Effector memory CD8-positive, alpha-beta T cell (primary cell): ENCODE measurements at places on chromosomes 2 and 18.

GRCh38 chr18:48949050-48949605 lies 1.6 kb downstream of the SMAD7 start:
- DNase-seq: peak; percentile 59

- DNase-seq: no peak
These were observed 104.5 kb upstream of the SH3BP4 start for GRCh38 chr2:234847364-234847635.

DNA sequence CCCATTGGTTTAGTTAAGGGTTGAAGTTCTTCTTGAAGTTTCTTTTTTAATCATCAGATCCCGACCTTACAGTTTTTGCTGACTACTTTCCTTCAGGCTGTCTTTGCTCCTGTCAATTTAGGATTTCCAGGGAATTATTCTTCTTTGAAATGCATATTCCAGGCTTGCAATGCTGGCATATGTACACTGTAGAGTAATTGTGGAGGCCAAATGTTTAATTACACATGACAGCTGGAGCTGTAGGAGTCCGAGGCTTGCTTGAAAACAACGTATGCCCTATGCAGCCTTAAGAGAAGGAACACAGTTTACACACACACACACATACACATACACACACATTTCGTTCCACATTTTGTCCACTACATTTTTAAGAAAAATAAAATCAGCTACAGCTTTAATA lies 602.3 kb downstream of the TMEM182 start:
- DNase-seq: no peak

GRCh38 chr2:162074928-162075688 lies 1.1 kb upstream of the DPP4 start:
- no peak for DNase-seq

- DNase-seq: no peak
These were observed 31.8 kb upstream of the COL6A3 start for GRCh38 chr2:237445611-237446337.

DNA sequence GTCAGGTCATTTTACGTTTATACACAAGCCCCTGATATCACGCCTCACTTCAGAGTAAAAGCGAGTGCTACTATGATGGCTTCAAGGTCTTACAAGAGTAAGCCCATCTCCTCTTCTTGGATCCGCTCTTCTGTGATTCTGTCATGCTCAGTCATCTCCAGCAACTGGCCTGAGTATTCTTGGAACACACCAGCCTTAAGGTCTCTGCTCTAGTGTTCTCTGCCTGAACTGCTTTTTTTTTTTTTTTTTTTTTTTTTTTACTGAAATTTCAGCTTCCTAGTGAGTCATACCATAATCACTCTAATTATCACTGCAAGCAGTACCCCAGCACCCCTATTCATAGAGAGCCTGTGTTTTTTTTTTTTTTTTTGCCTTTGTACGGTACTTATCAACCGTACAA lies 1228.9 kb downstream of the CNTNAP5 start:
- DNase-seq: no peak

DNA sequence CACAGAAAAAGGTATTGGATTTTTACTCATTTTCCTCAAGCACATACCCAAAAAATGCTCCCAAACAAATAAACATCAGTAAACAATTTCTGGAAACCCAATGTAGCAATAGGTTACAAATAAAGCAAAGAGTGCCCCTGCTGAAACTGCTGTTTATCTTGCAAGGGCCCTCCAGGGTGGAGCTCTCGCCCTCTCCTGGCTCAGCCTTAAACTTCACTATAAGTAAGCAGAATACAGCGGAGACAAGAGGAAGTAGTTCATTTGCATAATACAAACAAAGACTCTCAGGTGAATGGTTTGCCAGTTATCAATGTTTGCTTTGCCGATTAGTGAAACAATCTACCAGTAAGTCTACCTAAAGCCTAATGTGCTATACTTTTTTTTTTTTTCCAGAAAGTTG lies 437.6 kb downstream of the DLGAP1 start:
- DNase-seq: no peak

- no peak for DNase-seq
These were observed 25.6 kb upstream of the ZNF407 start for GRCh38 chr18:74571895-74572680.

- no peak for DNase-seq
These were observed 224.4 kb downstream of the RAB3GAP1 start for GRCh38 chr2:135276525-135276924.

DNA sequence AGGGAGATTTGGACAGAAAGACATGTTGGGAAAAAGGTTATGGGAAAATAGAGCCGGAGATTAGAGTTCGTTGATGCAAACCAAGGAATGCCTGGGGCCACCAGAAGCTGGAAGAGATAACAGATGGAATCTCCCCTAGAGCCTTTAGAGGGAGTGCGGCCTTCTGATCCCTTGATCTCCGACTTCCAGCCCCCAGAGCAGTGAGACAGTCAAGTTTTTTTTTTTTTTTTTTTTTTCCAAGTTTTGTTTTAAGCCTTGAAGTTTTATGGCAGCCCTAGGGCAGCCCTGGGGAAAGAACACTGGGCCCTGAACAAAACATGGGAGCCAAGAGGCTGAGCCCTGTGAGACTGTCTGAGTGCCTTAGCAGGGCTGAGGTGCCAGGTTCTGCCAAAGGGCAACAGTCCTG lies 6.5 kb downstream of the DGKD start:
- DNase-seq: no peak

- no peak for DNase-seq
These were observed 149.1 kb upstream of the MGAT5 start for GRCh38 chr2:134104754-134105153.

DNA sequence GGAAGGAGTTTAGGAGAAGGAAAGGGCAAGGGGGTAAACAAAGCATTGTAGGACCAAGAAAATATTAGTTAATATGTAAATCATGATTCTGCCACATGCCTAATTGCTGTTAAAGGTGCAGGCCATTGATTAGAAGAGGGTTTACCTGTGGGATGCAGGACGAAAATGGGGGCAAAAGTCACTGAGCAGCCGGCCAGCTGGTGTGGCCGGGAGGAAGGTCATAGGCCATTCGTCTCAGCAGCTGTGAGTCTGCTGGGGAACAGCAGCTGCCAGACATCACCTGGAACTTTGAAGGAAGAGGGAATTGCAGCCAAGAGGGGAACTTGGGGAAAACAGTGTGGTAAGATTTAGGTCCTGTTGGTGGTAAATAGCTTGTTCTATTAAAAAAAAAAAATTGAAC lies 184.4 kb downstream of the DYSF start:
- no peak for DNase-seq

- no peak for DNase-seq
These were observed 2.7 kb downstream of the FAM228B start for GRCh38 chr2:24125956-24126355.

DNA sequence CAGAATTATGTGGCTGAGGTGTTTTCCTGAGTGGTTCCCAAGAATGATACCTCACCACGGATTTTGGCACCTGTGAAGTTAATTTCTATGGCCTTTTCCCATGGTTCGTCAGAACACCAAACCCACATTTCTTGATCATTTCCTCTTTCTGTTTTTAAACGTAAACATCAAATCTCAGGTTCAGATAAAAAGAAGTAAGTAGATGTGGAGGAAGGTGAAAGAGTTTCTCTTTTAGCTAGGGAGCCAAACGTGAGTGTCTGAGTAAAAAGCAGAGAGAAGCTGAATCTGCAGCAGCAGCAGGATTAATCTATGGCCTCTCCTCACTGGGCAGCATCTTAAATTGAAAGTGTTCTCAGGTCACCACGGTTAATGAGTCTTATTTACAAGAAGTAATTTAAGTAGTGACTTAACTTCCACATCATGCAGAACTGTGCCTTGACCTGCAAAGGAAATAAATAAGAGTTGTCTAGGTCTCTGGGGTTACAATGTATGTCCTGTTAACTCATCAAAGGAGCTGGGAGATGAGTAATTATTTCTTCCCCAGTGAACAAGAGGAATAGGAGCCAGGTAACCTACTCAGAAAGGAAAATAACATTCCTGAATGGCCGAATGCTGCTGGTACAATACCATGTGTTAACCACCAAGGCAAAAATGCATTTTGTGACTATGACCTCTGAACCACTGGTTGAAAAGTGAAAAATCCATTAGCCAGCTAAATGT lies 139.6 kb upstream of the NETO1 start:
- DNase-seq: no peak

DNA sequence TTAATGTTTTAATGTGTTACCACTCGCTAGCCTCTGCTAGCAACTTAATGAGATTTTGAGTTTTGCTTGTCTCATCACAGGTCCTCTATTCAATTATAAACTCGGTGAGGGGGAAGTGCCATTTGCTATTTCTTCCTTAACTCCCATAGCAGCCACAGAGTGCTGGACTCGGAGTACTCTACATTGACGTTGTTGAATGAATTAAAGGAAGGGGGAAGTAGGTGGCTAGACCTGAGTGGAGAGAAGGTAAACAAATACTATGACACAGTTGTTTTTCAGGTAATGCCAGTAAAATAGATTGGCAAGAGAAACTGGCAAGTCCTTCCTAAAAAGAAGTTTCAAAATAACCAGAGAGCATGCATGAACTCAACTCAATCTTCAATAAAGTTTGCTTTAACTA lies 339.3 kb downstream of the HRH4 start:
- DNase-seq: no peak

DNA sequence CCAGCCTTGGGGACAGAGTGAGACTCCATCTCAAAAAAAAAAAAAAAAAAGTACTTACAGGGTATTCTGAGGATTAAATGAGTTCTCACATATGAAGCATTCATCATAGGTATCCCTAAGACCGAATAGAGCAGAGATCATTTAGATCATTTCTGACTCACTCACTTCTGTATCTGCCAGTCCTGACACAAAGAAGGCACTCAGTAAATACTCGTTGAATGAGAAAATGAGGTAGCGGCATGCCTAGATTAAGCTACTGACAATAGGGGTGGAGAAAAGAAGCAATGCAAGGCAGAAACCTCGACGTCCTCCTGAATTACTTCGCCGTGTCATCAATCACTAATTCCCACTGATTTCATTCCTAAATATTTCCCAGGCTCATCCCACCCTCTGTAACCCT lies 103.8 kb downstream of the GREB1L start:
- no peak for DNase-seq

- DNase-seq: no peak
These were observed 191.6 kb upstream of the ID2 start for GRCh38 chr2:8490166-8490721.

DNA sequence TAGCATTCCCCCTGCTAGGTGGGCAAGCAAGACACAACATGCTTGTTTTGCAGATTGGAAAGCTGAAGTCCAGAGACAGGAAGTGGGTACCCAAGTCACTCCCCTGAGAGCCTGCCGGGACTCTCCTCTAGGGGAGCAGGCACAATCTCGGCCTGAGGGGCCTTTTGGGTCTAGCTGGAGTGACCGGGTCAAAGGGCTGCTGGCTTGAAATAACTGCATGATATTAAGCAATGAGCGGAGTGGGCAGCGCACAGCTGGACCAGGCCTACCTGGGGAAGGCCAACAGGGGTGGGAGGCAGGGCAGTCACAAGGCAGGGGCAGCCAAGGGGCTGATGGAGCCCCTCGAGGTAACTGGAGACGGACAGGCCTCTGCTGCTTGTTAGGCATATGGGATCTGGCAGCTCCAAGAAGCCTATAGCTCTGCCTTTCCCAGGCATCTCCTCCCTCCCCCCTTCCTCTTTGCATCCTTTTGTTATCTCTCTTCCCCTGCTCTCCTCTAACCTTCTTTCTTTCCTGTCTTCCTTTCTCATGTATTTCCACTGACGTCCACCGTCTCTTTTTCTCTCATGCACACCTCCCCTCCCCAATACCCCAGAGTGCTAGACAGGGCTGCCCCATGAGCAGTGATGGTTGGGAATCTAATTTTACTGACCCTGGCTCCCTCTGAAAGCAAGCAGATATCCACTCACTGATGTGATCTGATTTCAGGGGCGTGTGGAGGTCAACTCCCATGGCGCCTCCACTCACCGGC lies 237.5 kb downstream of the LOXHD1 start:
- no peak for DNase-seq

DNA sequence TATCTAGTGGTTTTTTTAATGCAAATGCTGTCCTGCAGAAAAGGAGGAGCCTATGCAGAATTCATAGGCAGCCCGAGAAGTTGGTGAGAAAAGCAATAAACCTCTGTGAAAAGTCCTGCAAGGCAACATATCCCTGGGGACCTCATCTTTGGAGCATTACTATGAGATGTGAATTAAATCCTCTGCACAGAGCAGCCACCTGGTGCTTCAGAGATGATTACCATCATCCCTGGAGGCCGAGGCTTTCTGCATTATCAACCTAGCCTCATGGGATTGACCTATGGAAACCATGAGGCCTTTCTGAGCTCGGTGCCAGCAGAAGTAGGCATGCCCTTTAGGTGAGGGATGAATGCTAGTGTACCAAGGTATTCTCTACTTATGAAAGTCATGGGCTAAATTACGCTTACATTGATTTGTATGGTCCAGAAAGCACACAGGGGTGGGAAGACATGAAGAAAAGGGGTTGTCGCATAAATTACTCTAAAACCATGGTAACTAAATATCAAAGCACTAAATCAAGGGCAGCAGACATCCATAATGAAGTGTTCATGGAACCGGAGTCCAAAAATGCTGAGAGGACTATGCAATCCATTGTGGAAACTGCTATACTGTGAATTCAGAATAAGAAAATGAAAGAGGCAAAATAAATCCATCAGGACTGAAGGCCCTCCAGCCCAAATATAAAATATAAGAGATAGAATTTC lies 623.5 kb upstream of the DDX18 start:
- DNase-seq: no peak

- DNase-seq: no peak
These were observed 112.1 kb downstream of the UPP2 start for GRCh38 chr2:158213773-158214172.

GRCh38 chr2:13113002-13113401 lies 396.3 kb downstream of the TRIB2 start:
- no peak for DNase-seq

DNA sequence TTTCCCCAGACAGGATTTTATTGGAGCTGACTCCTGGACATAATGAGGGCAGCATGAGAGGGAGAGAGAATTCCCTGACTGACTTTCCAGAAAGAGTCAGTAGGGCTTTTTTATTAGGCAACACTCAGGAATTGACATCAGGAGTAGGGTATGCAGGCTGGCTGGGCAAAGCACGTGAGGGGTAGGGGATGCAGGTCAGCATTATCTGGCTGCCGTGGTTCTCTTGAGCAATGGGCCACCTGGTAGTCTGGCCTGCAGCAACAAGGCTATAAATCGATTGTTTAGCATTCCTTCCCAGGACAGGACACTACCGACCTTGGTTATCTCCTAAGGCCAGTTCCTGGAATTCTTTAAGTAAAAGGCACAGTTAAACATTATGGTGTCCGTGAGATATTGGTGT lies 160.8 kb upstream of the AGAP1 start:
- no peak for DNase-seq

DNA sequence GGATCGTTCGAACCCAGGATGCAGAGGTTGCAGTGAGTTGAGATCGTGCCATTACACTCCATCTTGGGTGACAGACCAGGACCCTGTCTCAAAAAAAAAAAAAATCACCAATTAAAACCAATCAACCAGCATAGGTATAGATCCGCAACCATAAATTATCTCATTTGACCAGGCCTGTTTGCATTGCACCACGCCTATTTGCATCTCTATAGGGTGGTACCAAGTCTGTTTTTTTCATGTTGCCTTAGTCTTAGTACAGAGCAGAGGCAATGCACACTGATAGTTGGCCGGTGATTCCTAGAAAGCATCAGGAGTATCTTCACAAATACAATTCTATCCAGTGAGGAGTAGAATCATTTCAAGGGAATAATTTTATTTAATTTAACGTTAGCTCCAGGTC lies 9.3 kb upstream of the NPC1 start:
- no peak for DNase-seq
